Amygdala (tissue), 56 donors: ENCODE measurements at places on chromosomes 4 and X.

DNA sequence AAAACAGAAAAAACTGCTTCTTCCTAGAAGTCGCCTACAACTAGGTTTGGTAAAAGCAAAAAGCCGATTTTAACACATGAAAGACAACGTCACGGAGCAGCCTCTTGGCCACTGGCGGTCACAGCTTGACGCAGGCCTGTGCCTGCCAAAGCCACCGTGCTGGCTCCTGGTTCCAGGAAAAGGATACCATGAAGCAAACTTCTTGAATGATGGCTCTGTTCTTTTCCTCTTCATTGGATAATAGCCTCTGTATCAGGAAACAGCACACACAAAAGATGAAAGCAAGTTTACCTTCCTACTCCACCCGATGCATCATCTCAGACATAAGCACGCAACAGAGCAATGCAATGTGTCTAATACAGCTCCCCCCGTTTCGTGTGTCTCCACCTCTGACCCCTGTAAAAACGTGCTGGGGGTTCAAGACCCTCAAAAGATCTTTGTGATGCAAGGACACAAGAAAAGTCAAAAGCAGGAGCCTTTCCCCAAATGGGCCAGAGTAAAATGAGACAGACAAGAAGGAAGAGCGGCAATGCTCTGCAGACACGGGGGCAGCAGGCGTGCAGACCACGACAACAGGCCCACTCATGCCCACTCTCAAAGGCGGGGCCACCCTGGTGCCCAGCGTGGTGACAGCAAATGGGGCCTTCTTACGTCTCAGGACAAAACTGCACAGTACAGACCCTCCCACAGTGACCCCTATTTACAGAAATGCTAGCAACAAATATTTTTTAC, 19.4 kb downstream of the GAK start:
- DNase-seq, result no peak

DNA sequence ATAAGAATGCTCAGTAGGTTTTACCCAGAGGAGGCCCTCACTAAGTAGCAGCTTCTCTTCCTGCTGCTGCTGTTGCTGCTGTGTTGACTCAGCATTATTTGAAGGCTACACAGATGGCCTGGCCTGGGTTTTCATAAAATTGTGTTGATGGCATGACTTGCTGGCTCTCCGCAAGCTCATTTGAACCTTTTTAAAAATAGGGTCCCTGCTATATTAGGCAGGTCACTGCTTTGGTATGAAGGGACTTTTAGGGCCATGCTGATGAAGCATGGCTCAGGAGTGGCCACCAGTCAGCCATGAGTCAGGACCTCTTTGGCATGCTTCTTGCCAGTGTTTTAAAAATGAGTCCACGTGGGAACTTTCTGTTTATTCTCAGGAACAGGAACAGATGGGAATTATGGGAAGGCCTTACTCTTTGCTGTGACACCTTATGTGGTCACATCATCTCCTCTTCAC, 128.7 kb downstream of the MID1IP1 start:
- DNase-seq, result no peak

GRCh38 chr4:106284227-106284626, 31.8 kb downstream of the TBCK start:
- DNase-seq, result no peak

- DNase-seq, result no peak
These were observed 20.4 kb upstream of the SCD5 start for GRCh38 chr4:82818664-82819662.

DNA sequence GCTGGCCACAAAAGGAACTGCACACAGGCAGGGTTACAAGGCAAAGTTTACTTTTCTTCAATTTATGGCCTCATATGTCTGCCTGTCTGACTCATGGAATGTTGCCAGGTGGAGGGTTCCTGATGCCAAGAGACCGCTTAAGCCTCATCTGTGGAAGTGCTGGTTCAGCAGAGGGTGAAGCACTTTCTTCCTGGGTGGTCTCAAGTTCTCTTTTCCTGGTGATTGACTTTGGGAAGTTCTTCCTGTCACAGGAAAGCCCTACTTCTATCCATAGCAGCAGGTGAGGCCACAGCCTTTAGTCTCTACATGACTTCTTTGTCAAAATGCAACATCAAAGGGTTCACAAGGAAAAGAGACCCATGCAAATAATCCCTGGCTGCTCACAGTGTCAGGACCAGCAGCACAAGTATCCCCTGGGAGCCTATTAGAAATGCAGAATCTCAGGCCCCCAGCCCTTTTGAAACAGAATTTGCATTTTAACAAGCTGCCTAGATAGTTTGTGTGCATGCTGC, 81.4 kb upstream of the IGFBP7 start:
- no peak for DNase-seq

- DNase-seq, result no peak
These were observed 279.0 kb downstream of the ARAP2 start for GRCh38 chr4:35965300-35965699.

DNA sequence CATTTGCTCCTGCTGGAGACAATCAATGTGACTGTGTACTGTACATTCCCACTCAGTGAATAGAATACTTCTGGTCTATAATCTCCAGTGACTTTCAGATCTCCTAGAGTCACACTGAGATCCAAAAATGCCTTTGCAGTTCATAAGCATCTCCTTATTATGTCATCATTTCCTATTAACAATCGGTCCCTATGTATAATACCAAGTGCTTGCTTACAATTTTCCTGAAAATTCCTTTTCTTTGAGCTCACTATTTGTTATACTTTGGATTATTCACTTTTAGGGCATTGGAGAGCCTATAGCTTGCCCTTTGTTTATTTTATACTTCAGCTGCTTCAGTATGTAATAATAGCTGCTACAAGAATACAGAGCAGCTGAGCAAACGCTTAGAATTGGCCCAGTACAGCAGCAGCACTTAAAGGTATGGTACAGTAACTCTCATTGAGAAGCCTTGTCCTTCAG, 313.0 kb downstream of the DCTD start:
- no peak for DNase-seq

DNA sequence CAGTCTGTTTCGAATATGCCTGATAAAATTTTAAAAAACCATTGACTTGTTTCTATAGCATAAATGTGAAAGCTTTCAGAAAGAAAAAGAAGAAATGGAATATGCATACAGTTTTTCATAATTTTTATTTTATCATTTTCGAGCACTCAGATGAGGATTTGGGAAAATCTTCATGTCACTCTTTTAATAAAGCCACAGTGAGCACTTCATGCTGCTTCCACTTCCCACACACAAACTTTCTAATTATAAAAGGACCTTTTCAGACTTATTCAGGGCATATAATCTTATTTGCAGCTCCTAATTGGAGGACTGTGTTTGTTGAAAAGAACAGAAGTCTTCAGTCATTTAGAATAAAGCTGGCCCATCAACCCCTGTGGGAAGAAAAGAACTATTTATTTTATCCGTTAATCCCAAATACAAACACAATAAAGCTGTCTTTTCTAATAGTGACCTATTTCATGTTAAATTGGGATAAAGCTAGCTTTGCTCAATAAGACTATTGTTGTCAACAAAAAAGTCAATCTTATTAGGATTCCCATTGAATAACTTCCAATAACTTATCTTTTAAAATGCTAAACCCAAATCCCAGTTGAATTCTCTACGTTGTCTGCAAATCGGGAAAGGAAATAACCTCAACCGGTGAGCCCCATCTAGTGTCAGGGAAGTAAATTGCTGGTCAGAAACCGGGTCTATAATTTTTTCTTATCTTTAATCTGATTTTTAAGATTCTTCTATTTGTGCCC, 211.5 kb downstream of the PDGFRA start:
- no peak for DNase-seq

DNA sequence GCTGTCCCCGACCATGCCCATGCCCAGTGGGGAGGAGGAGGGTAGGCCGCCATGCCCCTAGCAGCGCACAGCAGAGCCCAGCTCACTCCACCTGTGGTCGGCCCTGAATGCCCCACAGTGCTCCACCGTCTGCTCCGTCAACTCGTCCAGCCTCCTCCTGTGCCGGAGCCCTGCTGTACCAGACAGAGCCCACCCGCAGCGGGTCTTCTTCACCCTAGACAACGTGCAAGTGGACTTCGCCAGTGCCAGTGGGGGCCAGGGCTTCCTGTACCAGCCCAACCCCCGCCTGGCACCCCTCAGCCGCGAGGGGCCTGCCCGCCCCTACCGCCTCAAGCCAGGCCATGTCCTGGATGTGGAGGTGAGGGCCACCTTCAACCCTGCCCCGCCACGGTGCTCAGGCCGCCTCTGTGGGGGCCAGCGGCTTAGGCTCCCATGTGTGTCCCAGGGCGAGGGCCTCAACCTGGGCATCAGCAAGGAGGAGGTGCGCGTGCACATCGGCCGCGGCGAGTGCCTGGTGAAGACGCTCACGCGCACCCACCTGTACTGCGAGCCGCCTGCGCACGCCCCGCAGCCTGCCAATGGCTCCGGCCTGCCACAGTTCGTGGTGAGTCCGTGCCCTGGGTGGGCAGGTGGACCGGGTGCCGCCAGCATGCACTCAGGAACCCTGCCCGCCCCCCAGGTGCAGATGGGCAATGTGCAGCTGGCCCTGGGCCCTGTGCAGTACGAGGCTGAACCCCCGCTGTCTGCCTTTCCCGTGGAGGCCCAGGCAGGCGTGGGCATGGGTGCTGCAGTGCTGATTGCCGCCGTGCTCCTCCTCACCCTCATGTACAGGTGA, 6.9 kb upstream of the SRPK3 start:
- DNase-seq, result no peak

- no peak for DNase-seq
These were observed 73.3 kb downstream of the PRPS1 start for GRCh38 chrX:107701493-107702121.

GRCh38 chr4:113840861-113841260, 79.3 kb upstream of the CAMK2D start:
- no peak for DNase-seq

DNA sequence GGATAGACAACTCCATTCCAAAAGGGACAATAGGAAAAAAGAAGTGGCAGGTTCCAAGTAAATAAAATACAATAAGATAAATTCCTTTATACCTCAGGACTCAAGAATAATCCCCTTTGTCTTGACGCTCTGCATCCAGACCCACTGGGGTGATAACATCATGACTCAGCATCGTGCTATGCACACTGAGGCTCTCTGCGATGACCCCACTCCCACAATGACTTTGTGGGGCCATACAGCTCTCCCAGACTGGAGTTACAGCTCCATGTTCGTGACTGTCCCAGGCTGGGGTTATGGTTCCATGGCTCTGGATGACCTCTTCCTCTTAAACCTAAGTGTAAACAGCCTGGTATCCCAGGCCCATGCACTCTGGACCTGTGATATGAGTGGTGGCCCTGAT, 254.5 kb upstream of the ADGRL3 start:
- DNase-seq, result no peak

GRCh38 chr4:129821963-129822362, 726.0 kb downstream of the C4orf33 start:
- no peak for DNase-seq

DNA sequence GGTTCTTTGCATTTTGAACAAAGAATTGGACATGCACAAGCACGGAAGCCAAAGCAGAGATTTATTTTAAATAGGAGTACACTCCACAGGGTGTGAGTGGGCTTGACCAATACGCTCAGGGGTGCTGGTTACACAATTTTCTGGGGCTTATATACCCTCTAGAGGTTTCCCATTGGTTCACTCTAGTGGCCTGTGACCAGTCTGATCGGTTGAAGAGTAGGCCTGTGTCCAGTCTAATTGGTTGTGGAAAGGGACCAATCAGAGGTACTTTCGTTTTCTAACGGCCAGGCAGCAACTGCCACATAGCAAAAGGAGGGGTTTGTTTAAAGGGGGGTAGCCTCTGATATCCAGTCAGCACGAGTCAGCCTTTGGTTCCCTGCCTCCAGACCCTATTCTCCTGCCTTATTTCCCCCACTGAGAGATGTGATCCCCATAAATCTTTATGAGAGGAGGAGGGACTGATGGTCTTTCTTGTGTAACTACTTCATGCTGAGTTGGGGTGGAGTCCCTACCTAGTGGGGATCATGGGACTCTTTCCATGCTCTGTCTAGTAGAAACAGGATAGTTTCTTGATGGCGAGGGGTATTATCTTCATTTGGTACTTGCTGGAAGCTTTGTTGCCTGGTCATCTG, 11.3 kb upstream of the AREG start:
- DNase-seq, result no peak

GRCh38 chr4:136831553-136831952, 700.7 kb downstream of the PCDH18 start:
- DNase-seq, result no peak

- no peak for DNase-seq
These were observed 10.2 kb downstream of the GAK start for GRCh38 chr4:921830-922331.

GRCh38 chr4:107034996-107035818, 906 bp downstream of the DKK2 start:
- DNase-seq, result no peak

DNA sequence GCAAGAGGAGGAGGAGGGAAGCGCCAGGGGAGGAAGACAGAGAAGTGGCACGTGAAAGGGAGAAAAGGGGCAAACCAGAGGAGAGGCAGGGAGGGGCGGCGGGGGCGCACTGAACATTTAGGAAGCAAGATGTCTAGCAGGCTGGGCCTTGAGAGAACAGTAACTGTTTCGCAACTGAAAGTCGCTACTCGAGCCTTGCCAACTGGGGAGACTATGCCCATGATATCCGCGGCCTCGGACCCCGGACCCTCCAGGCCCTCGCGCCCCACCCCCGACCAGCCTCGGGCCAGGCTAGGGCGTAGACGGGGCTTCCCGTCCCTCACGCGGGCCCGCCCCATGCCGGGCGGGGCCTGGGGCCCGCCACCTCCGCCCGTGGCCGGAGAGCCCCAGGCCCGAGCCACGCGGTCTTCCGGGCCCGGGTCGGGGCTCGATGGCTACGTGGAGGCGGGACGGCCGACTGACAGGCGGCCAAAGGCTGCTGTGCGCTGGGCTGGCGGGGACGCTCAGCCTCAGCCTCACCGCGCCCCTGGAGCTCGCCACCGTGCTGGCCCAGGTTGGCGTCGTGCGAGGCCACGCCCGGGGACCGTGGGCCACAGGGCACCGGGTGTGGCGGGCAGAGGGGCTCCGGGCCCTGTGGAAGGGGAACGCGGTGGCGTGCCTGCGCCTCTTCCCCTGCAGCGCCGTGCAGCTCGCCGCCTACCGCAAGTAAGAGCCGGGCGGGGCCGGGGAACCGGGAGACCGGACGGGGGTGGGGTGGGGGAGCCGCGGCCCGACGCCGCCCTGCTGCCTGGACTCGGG, at the start of gene SLC25A43:
TSS of gene SLC25A43 (plus strand) at position 363 of the 798 bp plus-strand sequence. CDS start at position 431, 68 bp downstream.
- DNase-seq, result peak; percentile 26

- DNase-seq, result no peak
These were observed 452.2 kb upstream of the FTHL17 start for GRCh38 chrX:31523884-31524536.

- no peak for DNase-seq
These were observed 88.6 kb upstream of the DHRSX start for GRCh38 chrX:2589186-2590020.

- DNase-seq, result no peak
These were observed 851.7 kb upstream of the PCDH10 start for GRCh38 chr4:132297346-132297745.

- no peak for DNase-seq
These were observed 162.4 kb upstream of the GPRIN3 start for GRCh38 chr4:89469930-89470375.

- DNase-seq, result no peak
These were observed 247.5 kb downstream of the PDGFC start for GRCh38 chr4:156723951-156724668.

GRCh38 chr4:17068392-17068791, 169.9 kb upstream of the LDB2 start:
- no peak for DNase-seq

- DNase-seq, result no peak
These were observed 26.5 kb downstream of the DCHS2 start for GRCh38 chr4:154465085-154465484.
